GM18507 (cell line): ENCODE measurements at places on chromosomes 6 and 20.

DNA sequence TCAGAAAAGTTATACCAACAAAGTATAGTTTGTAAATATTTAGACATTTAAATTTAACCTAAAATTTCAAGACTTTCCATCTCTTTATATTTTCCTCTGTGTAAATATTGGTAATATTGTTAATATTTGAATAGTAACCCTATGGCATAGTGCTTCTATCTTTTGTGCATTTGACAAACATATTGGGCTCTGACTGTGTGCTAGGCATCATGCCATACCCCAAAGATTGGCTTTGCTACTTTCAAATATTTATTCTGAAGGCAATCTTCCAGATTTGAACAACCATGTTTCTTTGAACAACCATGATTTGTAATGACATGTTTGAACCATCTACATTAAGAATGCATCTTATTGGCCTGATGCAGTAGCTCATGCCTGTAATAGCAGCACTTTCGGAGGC is 15.5 kb upstream of the PRDM1 start:
- DNase-seq = no peak

DNA sequence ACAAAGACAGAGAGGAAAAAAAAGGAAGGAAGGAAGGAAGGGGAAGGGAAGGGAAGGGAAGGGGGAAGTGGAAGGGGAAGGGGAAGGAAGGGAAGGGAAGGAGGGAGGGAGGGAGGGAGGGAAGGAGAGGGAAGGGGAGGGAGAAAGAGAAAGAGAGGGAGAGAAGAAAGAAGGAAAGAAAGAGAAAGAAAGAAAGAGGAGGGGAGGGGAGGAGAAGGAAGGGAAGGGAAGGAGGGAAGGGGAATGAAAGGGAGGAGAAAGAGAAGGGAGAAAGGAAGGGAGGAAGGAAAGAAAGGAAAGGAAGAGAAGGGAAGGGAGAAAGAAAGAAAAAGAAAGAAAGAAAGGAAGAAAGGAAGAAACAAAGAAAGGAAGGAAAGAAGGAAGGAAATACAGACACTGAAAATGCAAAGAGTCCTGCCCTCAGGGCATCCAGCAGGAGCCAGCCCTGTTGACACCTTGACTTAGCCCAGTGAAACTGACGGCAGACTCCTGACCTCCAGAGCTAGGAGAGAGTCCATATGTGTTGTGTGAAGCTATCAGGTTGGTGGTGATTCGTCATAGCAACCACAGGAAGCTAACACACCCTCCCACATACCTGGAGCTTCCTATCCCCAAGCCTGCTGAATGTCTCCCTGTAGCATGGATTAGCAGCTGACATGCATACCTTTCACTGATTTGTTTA is 58.7 kb upstream of the SULF2 start:
- no peak for DNase-seq

DNA sequence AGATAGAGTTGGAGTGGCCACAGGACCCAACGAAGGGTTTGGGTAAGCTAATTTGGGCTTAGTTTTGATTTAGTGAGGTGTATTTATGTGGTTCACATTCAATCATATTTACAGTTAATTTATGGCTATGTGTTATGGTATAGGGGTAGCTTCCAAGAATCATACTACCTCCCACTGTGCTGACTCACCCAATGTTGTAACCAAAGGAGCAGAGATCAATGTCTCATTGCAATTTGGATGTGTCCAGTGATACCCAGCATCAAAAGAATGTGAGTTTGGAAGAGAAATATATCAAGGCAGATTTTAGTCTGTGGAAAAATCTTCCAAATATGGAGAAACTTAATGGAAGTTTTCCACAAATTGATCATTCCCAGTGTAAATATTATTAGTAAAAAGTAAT is 25.3 kb upstream of the SMIM8 start:
- DNase-seq = no peak

DNA sequence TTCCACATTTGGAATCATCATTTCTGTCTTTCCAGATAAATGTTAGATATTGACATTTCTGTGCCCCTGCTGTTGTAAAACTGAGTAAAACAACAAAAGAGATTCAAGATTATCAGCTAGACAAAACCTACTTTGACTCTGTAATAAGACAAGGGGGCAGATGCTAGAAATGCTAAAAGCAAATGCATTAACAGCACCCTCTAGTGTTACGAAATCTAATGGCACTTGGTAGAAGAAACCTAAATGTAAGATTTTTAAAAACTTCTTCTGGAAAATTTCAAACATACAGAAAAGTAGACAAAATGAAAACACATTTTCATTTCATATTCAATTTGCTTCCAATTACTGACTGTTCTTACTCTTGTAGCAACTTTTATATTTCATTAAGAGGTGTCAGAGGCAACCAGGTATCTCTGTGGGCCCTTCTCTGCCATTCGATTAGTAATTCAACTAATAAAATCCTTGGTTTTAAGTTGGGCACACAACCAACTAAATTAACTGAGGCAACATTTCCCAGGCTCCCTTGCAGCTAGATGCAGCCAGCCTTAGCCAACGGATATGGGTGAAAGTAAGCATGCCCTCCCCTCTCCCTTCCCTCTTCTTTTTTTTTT is 45.0 kb downstream of the SLC23A2 start:
- no peak for DNase-seq

DNA sequence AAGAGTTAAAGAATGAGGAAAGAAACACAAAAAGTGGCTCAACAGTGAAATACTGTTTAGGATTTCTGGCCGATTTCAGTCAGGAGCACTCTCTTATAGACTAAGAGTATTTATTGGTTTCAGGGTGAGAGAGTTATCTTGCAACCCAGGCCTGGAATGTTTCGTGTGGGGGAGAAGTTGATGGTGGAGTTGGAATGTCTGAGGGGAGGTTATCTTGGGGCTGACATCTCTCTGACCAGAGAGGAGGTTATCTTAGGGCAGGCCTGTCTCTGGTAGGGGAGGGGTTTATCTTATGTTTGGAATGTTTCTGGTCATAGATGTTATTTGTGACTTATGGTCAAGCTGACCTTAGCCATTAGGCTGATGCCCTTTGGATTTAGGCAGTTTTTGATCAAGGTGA is 80.3 kb downstream of the HTR1B start:
- DNase-seq = no peak

DNA sequence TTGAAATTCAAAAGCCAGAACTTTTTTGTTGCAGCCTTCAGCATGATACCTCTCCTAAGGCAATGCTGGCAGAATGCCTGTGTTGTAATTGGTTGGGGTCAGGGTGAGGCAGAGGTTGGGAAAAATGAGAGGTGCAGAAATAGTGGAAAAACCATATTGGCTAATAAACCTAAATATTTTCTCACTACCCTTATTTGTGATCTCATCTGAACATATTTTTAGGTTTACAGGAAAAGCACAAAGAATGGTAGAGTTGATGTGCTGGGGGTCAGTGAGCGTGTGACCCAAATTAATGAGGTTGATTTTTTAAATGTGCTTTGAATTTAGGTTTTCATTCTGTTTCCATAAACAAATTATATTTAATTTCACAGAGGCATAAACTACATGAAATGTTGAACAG is 437.3 kb downstream of the HDGFL1 start:
- DNase-seq = no peak

- DNase-seq = no peak
These were observed 19.6 kb downstream of the NKX2-4 start for GRCh38 chr20:21377701-21378100.

- DNase-seq = no peak
These were observed 67.9 kb upstream of the MAP7 start for GRCh38 chr6:136618086-136618485.

- no peak for DNase-seq
These were observed 96.4 kb upstream of the TAB2 start for GRCh38 chr6:149220882-149221773.
